ENCODE measurements at places on chromosomes 1 and 21. TPM values are rescaled to one million over a fixed set of nuclear protein-coding genes. Genes with fewer than 3 reads are reported as not detected.

DNA sequence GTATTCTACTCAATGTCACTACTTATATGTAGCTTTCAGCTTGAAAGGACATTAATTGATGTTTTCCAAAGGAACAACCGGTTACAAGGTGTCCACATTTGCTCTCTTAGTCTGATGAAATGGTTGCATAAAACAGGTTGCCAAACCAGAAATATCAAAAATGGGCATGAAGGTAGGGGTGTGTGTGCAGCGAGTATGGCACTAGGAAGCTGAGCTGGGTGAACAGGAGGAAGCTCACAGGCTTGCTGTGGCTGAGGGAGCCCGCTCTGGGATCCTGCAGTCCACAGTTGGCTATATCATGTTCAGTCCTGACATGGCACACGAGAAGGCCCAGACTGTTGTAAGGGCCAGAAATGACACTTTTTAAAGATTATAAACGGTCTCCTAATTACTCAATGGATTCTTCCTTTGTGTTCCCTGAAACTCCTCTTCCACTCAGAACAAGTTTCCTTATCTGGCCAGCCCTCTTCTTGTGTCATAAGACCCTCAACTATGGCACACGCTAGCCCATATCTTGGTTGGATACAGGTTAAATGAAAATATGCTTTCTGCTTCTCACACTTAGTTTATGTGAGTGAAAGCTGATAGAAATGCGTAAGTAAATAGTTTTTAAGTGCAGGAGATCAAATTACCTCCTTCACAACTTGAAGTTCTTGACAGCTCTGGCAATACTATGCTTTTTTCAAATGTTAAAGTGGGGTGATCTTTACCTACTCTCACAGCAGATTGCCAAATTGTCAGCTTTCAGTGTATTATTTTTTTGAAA is 201.5 kb downstream of the LMO4 start:
- DNase-seq = no peak

DNA sequence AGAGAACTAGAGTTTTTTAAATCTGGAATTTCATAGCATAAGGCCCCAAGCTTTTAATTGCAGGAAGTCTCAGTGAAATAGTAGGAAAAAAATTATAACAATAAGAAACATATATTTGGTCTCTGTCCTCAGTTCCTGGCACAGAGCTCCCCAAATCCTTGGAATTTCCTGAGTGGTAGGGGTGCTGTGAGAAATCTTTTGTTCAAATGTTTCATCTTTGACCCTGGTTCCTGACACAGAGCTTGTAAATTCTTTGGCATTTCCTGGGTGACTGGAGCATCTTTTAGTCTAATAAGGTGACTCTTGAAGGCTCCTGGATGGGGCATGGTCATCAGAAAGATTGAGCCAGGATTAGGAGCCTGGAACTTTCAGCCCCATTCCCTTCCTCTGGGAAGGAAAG is 225.7 kb upstream of the AJAP1 start:
- no peak for DNase-seq

The C1orf87 gene
- total RNA-seq = 0.07 TPM

GRCh38 chr1:109412551-109412950 is 13.7 kb downstream of the PSMA5 start:
- no peak for DNase-seq

GRCh38 chr1:53047737-53048736 is 14.0 kb upstream of the PODN start:
- DNase-seq = no peak

GRCh38 chr1:52533713-52534112 is 19.2 kb downstream of the TUT4 start:
- DNase-seq = no peak

The DENND2D gene
- 3.0 TPM for total RNA-seq

GRCh38 chr1:209688746-209689234 is 13.6 kb downstream of the G0S2 start:
- DNase-seq = no peak

GRCh38 chr1:214747050-214747635 is 144.1 kb downstream of the CENPF start:
- no peak for DNase-seq

The ASB17 gene
- not detected for total RNA-seq

The CD48 gene
- total RNA-seq = 0.45 TPM

GRCh38 chr1:109274533-109275476 is 8.1 kb downstream of the PSRC1 start:
- DNase-seq = no peak

DNA sequence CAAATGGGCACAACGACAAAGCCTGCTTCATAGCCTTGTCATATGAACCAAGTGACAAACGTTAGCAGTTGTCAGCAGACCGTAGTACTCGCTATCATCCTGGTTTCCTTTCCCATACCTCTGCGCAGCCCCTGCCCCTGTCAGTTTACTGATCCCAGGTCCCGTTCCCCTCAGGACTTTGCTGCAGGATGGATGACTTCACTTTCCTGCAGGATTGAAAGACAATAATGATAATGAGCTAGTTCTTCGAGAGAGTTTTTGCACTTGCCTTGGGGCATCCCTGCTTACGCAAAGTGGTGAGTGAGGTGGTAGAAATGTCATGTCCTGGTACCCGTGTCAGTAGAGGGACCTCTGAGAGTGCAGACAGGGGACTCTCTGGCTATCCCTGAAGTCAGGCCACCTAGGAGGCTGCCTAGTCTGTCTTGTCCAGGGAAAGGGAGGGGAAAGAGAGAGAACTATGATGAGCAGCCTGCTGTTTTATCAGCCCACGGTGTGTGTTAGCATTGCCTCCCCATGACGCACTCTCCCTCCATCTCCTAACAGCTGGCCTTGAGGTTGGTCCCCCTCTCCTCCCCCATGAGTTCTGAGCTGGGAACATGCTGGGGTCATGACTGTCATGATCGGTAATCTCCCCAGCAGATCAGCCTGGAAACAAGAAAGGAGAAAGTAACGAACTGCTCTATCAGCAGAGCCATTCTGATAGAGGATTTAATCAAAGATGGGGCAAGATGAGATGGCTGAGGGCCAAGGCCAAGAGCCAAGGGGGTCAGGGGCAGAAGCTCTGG is 53.7 kb downstream of the ELK4 start:
- DNase-seq = no peak

The ACTRT2 gene
- total RNA-seq = not detected

- DNase-seq = no peak
Measured at GRCh38 chr1:79929356-79929755, 922.8 kb upstream of the ADGRL4 start.

GRCh38 chr1:171343727-171344472 is 29.9 kb downstream of the FMO4 start:
- DNase-seq = no peak

GRCh38 chr1:61088163-61088974 is 6.0 kb downstream of the NFIA start:
- DNase-seq = peak; percentile 64

The ASCL5 gene
- total RNA-seq = 0.54 TPM

DNA sequence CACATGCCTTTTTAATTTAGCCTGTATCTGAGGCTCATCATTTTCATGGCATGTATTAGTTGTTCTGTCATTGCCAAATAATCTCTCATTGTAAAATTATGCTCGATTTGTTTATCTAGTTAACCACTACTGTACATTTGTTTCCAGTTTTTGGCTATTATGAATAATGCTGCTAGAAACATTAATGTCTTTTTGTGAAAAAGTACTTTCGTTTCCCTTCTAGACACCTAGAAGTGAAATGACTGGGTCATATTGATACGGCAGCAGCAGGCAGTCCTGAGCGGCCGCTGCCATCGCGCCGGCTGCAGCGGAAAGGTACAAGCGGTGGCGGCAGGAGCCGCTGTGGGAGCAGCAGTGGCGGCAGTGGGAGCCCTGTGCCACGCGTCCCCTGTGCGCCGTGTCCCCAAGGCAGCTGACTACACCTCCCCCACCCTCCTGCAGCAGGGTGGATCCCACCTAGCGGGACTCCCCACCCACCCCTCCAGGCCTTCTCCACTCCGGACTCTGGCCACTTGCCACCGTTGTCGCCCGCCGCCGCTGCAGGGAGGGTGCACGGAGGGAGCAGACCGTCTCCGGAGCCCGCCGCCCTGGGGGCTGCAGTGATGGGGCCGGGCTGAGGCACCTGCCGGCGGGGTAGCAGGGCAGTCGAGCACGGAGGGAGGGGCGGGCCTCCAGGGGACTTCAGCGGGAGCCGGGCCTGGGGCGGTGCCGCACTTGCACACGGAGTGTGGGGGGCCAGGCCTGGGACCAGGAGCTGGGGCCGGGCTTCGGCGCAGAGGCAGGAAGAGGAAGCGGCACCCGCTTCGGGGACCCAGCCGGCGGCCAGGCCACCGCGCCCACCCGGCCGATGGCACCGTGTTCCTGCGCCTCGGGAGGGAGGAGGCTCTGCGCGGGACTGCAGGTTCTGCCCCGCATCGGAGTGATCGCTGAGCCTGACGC is 66.8 kb upstream of the RGS7 start:
- DNase-seq = peak; percentile 78

DNA sequence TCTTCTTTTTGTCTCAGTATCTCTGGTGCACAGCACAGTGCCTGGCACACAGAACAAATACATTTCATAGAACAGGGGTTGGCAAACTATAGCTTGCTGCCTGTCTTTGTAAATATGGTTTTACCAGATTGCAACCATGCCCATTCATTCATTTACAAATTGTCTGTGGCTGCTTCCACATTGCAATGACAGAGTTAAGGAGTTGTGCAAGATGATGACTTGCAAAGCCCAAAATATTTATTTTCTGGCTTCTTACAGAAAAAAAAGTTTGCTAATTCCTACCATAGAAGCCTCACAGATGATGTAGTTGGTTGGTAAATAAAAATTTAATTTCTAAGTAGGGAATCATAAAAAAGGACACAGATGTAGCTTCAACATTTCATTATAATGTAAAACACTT is 11.2 kb upstream of the HMGB4 start:
- DNase-seq = no peak

DNA sequence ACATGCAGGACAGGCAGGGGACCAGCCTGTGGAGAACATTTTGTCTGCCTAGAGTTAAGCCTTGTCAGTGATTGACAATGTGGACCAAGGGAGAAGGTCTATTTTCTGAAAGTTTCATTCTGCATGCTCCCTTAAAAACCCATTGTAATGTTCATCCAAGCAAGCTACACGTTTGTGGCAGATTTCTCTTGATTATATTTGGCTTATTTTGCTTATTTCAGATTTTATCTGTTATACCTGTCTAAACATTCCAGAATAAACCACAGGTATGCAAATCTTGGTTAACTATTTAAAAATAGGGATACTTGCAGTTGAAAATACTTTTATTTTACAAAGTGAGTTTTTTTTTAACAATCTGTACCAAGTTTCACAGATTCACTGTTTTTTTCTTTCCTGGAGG is 78.2 kb upstream of the F3 start:
- DNase-seq = no peak
